Thymus (tissue), 14 donors: ENCODE measurements at places on chromosomes 1 and 21. TPM values are rescaled to one million over a fixed set of nuclear protein-coding genes. Genes with fewer than 3 reads are reported as not detected.

DNA sequence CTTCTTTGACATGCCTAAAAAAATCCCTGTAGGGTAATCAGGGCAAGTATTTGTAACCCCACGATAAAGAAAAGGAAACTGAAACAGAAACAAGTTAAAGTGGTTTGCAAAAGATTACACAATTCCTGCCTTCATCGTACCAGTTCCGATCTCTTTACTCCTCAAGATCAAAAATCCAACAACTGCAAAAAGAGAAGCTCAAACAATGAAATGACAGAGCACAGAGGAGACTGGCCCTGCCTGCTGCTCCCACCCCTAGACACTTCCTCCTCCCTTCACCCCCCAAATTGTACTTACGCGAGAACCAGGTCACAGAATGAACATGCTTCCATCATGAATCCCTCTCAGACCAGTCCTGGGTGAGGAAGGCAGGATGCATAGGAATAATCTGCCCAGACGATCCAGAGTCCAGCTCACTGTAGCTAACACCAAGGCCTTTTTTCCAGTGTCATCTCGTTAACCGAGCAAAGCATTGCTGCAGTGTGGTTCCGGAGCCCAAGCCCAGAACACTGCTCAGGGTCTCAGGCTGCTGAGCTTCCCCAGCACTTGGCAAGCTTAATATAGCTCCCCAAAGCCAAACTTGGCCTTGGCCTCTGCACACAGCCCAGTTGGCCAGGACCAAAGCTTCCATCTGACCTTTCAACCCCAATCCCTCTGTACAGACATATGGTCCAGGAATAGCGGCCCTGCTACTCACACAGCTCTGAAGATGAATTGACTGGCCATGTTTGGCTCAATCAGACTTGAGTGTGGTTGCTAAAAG, 20.3 kb downstream of the RXRG start:
- no peaks in the 10 kb centered on the region for H3K36me3 ChIP-seq
- DNase-seq: no peak
- no peak overlapping the region for H3K27ac ChIP-seq
- no peaks in the 10 kb centered on the region for H3K4me1 ChIP-seq
- H3K27me3 ChIP-seq: peaks cover 8% of the 10 kb centered on the region

OR10K2 gene
- total RNA-seq: 0.05 TPM

SLC25A34 gene
- 0.42 TPM for total RNA-seq

DNA sequence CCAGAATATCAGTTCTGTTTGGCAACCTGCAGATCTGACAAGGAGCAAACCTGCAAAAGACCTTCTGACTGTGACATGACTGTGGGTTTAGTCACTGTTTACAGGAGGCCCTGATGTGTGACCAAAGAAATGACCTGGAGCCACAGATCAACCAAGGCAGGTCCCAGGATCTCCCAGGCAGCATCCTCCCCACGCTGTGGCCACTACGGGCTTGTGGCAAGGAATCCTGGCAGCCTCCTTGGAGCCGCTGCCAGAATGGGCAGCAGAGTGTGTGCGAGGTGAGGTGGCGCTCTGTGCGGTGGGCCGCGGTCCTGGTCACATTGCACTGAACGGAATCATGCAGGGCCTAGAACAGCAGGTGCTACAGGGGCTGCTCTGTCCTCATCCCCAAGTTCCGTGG, 15.9 kb downstream of the MCM3AP start:
- H3K4me3 ChIP-seq: no peak overlapping the region
- H3K27ac ChIP-seq: no peak overlapping the region
- no peak for DNase-seq
- no peaks in the 10 kb centered on the region for H3K4me1 ChIP-seq

DNA sequence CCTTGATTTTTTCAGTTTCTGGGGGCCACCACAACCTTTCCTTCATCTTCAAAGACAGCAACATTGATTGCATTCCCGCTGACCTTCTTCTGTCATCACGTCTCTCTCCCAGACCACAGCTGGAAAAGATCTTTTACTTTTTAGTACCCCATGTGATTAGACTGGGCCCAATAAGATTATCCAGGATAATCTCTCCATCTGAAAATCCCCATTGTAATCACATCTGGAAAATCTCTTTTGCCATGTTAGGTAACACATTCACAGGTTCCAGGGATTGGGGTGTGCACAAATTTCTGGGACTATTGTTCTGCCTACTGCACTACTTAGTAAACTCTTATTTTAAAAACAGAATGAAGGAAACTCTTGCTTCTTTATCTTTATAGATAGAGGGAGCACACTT, 47.1 kb upstream of the INSL5 start:
- DNase-seq: no peak
- H3K36me3 ChIP-seq: no peaks in the 10 kb centered on the region
- H3K4me1 ChIP-seq: no peaks in the 10 kb centered on the region
- H3K4me3 ChIP-seq: no peak overlapping the region

DNA sequence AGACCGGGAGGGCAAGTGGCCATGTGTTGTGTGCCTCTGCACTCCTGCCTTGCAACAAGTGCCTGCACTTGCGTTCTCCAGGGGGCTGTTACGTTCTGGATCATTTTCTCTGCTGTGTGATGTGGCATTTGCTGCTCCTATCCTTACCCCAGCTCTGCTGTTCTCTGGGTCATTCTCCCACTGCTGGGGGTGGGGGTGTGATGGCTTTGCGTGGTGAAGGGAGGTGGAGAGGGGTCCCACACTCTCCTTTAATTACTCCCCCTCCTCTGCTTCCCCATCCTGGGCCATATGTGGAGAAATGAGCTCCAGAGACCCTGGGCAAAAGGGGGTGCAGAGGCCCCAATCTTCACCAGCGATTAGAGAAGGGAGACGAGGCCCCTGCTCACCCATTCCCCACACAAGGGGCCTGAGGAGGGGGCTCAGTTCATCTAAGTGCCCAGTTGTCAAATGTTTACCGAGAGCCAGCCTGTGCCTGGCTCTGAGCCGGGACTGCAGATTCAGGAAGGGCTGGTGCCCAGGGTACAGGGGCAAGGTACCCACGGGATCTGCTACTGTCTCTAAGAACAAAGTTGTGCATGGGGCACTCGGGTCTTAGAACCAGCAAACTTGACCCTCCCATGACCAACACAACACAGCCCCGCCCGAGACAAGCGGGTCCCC, 355.4 kb downstream of the PTPRU start:
- no peak for DNase-seq
- H3K36me3 ChIP-seq: no peaks in the 10 kb centered on the region
- H3K27ac ChIP-seq: no peak overlapping the region
